ENCODE measurements at places on chromosomes 7 and 10.

DNA sequence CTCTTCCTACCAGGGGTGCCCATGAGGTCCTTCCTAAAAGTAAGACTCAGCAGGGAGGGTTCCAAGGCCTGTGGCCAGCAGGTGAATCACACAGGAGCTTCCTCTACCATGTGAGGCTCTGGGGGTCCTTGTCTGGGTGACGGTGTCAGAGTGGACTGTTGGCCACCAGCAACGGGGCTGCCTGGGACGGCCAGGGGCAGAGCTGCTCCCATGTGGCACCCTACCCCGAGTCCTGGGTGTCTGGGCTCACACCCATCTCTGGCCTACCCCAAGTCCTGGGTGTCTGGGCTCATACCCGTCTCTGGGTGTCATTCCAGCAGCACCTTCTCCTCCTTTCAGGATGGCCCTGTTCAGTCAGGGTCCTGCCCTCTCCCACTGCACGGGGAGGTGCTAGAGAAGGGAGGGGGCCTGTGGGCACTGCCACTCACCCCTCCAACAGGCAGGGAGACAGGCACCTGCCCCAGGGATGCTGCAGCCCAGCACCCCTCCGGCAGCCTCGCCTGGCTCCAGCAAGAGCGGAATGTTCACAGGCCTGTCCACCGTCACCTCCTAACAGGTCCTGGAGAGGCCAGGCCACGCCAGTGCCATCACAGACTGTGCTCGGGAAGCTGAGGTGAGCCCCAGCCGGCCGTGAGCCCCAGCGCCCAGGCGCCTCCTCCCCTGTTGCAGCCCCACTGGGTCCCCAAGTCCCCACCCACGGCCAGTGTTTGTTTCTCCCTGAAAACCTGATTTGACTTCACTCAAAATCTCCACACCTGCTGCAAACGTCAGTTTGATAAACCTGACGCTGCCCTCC is 143.7 kb downstream of the PTPRN2 start:
- no peak for DNase-seq

- no peak for DNase-seq
Measured at GRCh38 chr7:17274551-17275245, 23.8 kb upstream of the AHR start.

DNA sequence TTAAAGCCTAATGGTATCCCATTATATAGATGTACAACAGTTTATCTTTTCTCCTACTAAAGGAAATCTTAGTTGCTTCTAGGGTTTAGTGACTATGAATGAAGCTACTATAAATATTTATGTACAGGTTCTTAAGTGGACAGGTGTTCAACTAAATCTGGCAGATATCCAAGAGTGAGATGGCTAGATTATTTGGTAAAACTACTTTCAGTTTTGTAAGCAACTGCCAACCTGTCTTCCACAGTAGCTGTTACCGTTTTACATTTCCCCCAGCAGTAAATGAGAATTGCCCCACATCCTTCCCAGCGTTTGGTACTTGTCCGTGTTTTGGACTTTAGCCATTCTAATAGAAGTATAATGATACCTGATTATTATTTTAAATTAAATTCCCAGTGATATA is 144.9 kb upstream of the MAGI2 start:
- no peak for DNase-seq

DNA sequence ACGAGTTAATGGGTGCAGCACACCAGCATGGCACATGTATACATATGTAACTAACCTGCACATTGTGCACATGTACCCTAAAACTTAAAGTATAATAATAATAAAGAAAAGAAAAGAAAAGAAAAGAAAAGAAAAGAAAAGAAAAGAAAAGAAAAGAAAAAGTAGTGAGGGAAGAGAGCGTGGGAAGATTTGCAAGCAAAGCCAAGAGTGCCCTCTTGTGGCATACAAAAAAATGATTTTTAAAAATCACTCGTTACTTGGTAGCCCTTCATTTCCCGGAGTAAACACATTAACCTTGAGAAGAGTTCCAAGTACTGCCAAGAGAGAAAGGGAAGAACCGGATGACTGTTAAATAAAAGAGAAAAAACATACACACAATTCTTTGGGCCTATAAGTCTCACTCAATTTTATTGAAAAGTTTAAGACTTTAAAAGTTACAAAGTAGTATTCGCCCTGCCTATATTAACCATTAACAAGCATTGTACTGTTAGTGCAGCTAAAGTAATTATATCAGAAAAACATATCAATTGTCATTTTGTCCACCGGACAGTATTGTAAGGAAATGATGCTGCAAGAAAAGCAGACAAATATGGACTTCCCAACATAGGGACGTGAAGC is 6.2 kb upstream of the CH25H start:
- no peak for DNase-seq

DNA sequence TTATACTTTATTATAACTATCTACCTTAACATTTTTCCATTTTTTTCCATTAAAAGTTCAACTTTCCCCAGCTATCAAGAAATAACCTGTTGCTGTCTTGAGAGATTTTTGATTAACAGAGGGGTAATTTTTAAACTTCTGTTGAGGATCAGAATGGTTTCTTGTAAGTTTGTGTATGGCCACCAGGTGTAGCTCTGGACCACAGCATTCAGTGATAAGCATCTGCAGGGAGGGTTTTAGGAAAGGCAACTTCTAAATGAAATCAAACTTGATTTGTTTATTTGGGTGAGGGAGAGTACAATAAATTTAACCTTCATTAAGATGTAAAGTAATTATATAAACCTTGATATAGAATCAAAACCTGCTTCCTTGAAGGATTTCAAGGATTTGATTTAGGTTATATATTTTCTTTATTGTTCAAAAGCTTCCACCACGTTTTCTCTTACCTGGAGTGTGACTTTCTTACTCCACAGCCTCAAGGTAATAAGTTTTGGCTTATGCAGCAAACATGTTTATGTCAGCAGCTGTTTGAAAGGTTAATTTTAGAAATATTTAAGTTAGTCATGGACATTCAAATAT is 153.3 kb downstream of the STK31 start:
- DNase-seq, result no peak

DNA sequence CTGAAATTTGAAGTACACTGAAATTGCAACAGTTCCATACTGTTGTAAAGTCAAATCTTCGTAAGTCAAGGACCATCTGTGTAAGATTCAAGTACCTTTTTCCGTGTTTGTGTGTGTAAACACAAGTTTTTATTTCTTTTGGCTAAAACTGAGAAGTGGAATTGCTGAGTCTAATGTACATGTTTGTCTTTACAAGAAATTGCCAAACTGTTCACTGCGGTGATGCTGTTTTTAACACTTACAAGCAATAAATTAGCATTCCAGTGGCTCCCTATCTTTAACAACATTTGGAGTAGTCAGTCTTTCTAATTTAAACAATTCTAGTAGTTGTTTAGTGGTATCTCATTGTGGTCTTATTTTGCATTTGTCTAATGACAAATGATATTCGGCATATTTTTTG is 23.3 kb downstream of the CALD1 start:
- no peak for DNase-seq

GRCh38 chr7:149071641-149072437 is 18.7 kb downstream of the ZNF786 start:
- peak; percentile 64 for DNase-seq

GRCh38 chr10:62687230-62687748 is 117.2 kb upstream of the ADO start:
- DNase-seq, result no peak

DNA sequence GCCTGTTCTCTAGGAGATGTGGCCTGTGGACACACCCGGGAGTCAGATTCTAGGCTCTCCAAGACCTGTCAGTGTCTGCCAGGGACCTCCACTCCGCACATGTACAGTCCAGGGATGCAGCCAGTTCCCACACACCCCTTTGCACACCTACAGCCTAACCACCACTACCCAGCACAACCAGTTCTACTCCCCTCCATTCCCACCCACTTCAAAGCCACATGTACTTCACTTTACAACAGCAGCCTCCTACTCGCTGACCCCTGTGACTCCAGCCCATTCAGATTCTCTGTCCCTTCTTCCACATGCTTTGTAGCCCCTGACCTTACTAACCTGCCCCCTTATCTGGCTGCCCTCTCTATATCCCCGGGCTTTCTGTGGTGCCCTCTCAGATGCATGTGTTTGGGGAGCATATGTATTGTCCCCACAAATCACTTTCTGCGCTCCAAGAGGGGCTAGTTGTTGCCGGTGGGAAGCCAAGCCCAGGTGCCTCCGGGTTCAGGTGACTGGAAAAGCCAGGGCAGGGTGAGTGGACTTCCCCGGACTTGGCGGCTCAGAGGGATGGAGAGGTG is 7.2 kb downstream of the LBX1 start:
- no peak for DNase-seq

GRCh38 chr7:105325216-105325904 is 63.4 kb downstream of the SRPK2 start:
- DNase-seq, result no peak

DNA sequence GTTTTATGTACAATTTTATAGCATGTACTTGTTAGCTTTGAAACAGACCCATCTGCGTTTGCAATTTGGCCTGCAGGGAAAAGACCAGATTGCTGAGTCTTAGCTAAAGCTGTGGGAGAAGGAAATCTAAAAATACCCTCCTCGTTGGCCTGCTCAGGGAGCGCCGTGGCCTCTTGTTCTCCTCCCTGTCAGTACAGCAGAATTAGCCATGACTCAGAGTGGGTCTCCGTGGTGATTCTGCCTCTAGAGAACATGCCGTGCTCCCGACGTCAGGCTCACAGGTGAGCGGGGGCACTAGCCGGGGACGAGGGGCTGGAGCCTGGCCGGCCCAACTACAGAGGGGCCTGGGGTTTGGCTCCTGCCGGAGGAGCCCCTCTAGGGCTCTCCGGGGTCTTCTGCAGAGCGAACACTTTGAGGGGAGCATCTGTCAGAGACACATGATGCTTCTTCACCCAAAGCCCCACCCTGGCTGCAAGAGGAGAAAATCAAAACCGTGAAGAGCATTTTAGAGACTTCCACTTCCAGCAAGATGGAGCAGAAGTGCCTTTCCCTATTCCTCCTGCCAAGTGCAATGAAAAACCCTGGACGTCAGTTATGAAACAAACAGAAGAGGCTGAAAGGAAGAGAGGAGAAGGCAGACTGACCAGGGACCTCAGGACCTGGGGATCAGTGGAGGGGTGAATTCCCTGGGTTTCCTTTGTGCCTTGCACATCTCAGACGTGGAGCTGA is 98.9 kb downstream of the LHPP start:
- no peak for DNase-seq

DNA sequence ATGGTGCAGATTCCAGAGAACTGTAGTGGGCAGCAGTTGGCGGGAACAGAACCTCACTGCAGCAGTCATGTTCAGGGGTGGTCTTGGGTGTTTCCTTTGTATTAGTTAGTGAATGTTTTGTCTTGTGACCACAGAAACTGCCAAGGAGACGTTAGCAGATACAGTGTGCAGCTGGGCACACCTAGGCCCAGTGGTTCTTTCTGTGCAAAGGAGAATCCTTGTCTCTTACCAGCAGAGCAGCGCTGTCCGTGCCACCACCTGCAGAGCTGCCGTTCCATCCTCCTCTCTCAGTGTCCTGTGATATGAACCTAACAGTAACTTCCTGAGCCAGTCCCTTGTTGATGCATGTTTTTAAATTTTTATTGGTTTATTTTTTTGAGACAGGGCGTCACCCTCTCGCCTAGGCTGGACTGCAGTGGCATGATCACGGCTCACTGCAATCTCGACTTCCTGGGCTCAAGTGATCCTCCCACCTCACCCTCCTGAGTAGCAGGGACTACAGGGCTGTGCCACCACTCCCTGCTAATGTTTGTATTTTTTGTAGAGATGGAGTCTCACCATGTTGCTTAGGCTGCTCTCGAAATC is 60.6 kb downstream of the WDR37 start:
- no peak for DNase-seq

DNA sequence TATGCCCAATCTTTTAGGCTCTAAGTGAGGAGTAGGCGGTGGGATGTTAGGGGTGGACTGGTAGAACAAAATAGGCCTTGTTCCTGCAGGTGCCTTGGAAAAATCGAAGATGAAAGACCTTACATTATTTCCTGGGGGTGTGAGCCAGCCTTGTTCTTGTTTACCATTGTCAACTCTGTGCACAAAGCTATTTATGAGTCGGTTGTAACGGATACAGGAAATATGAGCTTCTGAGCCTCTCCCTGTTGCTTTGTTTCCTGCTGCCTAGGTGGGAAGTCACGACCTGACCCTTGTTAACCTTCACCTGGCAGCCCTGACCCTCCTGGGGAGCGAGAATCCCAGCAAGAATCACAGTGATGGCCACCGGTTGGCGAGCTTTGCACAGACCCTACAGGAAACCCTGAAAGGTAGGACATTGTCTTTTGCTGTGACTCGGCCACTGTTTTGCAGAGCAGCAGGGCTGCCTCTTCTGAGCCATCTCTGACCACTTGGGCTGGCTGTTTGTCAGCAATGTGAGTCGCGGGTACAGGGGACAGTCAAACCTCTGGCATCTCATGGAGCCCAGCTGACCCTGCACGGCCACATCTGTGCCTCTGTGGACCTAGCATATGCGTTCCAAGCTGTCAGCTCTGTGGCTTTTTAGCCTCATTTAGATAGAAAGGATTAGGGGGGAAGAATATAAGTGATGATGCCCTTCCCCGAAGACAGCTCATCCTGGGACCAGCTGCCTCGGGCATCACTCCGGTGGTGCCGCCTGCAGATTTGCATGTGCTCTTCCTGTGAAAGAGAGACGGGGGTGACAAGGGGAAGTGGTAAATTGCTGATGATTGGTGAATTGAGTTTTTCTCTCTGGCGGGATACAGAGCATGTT is 102.1 kb upstream of the ANLN start:
- peak; percentile 59 for DNase-seq

DNA sequence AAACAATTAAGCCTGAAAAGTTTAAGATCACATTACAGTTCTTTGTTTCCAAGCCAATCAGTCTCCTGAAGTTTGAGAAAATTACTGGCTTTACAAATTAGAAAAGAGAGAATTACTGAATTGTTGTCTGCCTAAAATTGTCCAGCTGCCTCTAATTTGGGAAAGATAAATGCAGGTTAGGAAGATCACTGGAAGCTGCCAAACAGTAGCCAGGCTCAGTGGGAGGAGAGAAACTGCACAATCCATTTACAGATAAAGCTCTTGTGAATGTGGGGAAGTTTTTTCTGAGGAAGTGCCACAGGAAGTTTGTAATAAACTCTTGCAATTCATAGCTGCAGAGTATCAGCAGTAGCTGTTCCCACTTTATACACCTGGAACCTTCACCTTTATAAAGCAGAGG is 100.7 kb downstream of the IQUB start:
- no peak for DNase-seq

DNA sequence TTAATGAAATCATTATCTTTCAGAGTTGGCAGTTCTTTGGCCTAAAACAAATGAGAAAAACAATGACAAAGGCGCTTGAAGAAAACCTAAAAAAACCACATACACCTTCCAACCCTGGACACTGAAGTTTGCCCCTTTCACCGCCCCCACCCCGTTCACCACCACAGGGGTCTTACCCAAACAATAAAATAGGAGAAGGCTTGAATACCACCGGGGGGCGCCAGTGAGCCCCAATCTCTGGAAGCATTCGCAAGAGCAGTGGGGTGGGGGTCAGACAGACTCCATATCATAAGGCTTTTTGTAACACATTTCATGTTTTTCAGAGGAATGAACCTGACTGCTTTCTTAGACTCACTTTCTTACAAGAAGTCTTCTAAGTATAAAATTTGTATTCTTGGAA is 163.6 kb downstream of the PIP4K2A start:
- DNase-seq, result peak; percentile 85

GRCh38 chr7:122844191-122844988 is 41.9 kb downstream of the CADPS2 start:
- DNase-seq, result no peak

GRCh38 chr10:30103595-30104320 is 44.4 kb upstream of the JCAD start:
- no peak for DNase-seq

Measured in stimulated activated CD8-positive, alpha-beta memory T cell treated with anti-CD3 and anti-CD28 coated beads, Interleukin-4, amount 100 ng/mL, for 48 hours (primary cell).